ENCODE measurements at places on chromosomes 1 and 21.

- DNase-seq = peak; percentile 82
Observed at GRCh38 chr1:22611530-22611947, 24.9 kb upstream of the C1QA start.

DNA sequence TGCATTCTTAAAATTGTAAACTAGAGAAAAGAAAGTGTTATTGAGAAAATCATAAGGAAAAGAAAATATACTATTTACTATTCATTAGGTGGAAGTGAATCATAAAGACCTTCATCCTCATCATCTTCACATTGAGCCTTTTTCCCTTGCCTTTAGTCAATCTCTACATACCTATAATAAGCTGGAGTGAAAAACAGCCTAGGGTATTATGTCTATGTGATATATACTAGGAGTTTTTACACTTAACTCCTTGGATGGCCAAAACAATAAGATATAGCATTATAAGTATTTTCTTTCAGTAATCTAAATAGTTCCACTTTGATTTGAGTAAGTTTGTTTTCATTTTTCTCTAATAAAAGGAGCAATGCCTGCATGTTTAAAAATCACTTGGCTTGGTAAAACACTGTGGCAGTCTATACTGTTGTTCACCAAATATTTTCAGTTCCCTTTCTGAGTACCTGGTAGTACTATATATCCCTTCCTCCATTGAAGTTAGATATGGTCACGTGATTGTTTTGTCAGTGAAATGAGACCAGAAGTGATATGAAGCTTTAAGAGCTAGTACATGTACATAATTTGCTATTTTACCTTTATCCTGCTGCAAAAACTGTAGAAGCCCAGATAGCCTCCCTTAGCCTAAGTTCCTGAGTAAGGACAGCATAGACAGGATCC, 78.3 kb downstream of the CLEC20A start:
- no peak for DNase-seq

DNA sequence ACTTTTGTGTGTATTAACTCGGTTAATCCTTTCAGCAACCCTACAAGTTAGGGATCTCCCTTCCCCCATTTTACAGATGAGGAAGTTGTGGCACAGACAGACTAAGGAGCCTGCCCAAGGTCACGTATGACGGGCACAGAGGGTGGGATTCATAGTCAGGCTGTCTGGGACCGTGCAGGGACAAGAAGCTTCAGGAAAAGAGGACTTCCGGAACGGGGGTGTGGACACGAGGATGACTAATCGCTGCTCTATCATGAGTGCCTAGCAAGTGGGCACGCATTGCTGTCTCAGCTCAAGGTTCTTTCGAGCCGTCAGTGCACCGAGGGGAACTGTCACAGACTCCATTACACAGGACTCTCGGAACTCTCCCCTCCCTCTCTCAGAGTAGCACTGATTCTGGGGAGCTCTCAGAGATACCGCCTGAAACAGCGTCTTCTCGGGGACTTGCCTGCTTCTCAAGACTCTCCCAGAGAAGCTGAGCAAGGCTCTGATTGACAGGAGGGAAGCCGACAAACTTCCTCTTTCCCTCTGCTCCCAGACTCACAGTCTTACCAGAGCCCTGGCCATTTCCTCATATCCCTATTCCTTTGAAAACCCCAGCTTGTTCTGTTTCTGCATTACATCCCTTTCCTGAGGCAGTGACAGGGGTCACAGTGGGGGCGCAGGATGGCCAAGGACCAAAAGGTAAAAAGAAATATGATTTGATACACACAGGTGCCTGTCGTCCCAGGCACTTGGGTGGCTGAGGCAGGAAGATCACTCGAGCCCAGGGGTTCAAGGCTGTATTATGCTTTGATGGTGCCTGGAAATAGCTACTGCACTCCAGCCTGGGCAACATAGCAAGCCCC, 14.4 kb downstream of the FHAD1 start:
- no peak for DNase-seq

GRCh38 chr1:204222764-204223055, 8.9 kb upstream of the GOLT1A start:
- DNase-seq = no peak

DNA sequence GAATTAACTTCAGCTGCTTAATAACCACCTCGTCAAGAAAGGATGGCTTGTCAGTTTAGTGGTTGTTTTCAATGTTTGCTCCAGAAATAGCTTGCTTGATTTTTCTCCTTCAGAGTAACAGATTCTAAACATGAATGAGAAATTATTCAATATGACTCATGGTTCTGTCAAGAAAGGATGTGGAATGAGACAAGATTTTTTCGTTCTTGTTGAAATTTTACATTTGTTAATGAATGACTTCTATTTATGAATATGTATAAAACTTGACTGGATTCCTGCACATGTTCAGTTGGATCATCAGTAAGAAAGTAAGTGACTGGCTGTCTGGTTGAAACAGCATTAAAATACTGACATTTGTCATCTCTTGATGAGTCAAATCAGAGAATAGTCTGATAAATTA, 38.3 kb downstream of the IFI44 start:
- DNase-seq = no peak

DNA sequence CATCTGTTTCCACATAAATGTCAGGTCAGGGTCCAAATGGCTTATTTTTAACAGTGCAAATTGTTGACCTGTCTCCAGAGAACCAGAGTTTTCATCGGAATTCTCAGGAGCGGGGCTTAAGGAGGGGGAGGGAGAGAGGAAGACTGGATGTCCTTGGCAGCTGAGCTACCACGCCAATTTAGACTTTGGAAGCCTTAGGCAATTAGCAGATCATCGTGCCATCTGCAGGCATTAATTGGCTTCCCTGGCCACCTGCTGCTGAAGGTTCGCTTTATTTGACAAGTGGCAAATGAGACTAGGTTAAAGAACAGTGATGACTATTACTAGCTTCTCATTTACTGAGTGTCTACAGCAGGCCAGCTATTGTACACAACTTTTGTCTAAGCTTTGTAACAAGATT, 43.7 kb downstream of the HLX start:
- no peak for DNase-seq
